ENCODE measurements at places on chromosomes 11 and 22. TPM values are rescaled to one million over a fixed set of nuclear protein-coding genes. Genes with fewer than 3 reads are reported as not detected.

GRCh38 chr11:108313444-108313843 is 90.6 kb downstream of the ATM start:
- DNase-seq: no peak

- DNase-seq: no peak
Observed at GRCh38 chr11:64186492-64187165, 658 bp downstream of the STIP1 start.

GRCh38 chr22:46857142-46857884 is 94.9 kb downstream of the TBC1D22A start:
- DNase-seq: no peak

DNA sequence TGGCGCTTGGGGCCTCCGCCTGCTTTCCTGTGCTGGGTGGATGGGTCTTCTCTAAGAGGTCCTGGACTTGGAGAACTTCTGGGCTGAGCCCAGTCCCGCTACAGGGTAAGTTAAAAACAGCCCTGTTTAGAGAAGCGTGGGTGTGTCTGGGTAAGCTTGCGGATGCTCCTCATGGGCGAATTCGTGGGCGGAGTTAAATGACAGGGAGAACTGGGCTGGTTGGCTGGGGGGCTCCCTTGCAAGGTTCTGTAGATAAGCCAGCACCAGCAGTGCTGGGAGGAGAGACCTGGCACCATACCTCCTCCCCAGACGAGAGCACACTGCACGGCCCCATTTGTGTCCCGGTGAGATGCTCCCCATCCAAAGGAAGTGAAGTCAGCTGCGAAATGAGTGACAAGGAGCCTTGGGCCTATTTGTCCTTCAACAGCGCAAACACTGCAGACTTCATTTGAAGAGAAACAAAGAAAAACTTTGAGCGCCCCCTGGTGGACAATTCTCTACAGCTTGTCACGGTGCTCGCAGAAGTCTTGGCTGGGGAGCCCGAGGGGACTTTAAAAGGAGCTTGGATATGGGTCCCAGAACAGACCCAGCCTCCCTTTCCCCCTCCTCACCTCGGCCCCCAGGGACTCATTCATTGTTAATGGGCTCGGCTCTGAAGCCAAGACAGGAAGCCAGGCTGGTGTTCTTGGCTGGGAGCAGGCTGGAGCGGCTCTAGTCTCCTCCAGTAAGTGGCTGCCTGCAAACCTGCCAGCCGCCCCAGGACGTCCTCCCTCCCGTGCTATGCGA is 39.5 kb downstream of the TP53I11 start:
- peak; percentile 91 for DNase-seq

- peak; percentile 30 for DNase-seq
Observed at GRCh38 chr22:20155330-20156041, 4.6 kb upstream of the CCDC188 start.

- DNase-seq: no peak
Observed at GRCh38 chr11:20042811-20043341, 117.4 kb downstream of the DBX1 start.

- peak; percentile 4 for DNase-seq
Observed at GRCh38 chr11:20563866-20564265, 35.5 kb upstream of the SLC6A5 start.

- DNase-seq: no peak
Observed at GRCh38 chr11:95575517-95575916, 214.1 kb downstream of the FAM76B start.

GRCh38 chr11:96228473-96228891 is 114.5 kb downstream of the MAML2 start:
- DNase-seq: peak; percentile 58

- DNase-seq: peak; percentile 14
Observed at GRCh38 chr11:96393753-96394348, 4.0 kb downstream of the JRKL start.

- no peak for DNase-seq
Observed at GRCh38 chr22:49352361-49353169, 475.1 kb downstream of the BRD1 start.

GRCh38 chr22:42434748-42435425 is 2.7 kb upstream of the NFAM1 start:
- DNase-seq: no peak

GRCh38 chr22:26234296-26234695 is 65.0 kb downstream of the SEZ6L start:
- peak; percentile 32 for DNase-seq

GRCh38 chr11:94948070-94948617 is 25.2 kb downstream of the CWC15 start:
- DNase-seq: no peak

GRCh38 chr11:82080160-82080559 is 653.5 kb downstream of the FAM181B start:
- DNase-seq: no peak

GRCh38 chr22:38172832-38173640 is 8.6 kb downstream of the PLA2G6 start:
- DNase-seq: no peak

DNA sequence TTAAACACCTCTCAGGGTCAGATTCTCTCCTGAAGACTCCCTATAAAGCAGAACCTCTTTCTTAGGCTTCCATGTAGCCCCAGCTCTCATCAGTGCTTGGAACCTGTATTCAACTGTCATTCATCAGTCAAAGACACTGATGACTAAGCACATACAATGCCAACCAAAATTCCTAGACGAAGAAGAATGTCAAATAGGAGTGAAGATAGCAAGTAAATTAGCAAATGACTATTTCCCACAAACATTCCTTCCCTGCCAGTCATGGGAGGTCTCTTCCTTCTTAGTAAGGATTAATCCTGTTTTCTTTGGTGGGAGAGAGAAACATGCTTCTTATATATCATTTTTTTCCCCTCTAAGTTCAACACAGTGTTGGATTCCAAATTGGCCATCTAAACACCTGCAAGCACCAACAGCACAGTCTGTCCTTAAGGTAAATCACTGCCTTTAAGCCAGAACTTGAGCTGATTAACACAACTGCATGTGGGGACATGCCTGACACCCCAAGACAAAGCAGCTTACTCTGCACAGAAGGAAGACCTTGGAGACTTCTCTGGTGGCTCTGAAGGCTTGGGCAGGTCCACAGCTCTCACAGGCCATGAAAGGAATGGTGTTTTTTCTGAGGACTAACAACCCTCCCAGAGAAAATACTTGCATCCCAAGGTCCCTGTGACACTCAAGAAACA is 47.5 kb upstream of the ME3 start:
- DNase-seq: no peak

GRCh38 chr22:36493690-36494110 is 12.3 kb upstream of the TXN2 start:
- no peak for DNase-seq

DNA sequence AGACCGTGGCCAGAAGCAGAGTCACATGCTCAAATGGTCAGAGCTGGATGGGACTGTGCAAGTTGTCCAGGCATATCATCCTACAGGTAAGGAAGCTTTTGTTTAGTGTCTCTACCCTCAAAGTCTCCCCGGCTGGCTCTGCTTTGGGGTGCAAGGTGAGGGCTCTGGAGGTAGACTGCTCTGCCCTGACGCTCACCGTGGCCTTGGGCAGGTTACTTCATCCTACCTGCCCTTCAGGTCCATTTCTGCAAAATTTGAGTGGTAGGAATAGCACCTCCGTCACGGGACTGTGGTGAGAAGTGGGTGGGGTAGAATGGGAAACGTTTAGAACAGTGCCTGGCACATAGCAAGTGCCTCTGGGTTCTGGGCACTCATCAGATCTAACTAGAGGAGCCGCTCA is 42.2 kb downstream of the NAT10 start:
- DNase-seq: no peak

DNA sequence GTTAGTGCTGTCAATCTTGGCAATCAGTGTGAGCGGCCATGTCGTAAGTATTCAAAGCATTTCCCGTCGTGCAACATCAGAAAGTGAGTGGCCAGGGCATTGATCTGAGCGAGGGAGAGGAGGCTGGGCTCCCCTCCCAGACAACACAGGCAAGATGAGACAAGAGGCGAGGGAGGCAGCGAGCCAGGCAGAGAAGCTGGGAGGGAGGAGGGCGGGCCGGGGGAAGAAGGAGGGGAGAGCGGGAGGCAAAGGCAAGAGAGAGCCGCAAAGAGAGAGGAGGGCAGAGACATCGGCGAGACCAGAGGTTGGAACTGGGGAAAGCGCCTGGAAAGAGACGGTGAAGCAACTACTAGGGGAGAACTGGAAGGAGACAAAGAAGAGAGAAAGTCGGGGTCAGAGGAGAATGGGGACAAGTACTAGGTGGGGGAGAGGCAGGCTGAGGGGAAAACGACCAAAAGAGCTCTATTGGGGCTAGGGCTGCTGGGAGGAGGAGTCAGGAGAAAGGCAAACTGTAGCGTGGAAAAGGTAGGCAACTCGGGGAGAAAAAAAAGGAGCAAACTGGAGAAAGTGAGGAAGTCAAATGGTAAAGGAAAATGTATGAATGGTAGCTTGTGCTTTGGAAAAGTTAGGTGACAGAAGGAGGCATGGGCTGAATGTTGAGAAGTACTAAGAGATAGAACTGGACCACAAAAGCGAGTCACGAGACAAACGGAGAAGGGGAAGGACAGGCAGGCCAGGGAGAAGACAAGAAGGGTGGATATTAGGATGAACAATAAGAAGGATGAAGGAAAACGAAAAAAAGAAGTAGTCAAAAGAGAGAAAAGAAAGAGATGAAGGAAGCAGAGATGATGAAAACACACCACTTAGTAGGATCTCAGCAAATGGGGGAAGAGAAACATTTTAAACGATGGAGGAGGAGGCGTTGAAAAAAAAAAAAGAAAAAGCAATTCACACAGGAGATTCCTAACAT is 130.5 kb upstream of the C11orf58 start:
- DNase-seq: peak; percentile 84

The APLNR gene
- 79.1 TPM for polyA plus RNA-seq

The MPEG1 gene
- polyA plus RNA-seq: 16.7 TPM

The HBG1 gene
- 6.4 TPM for polyA plus RNA-seq

The CTR9 gene
- 32.1 TPM for polyA plus RNA-seq

The C11orf71 gene
- 11.6 TPM for polyA plus RNA-seq

The LYVE1 gene
- polyA plus RNA-seq: 85.3 TPM

The CCDC34 gene
- 18.3 TPM for polyA plus RNA-seq

The POU2AF3 gene
- polyA plus RNA-seq: 6.4 TPM

The MOGAT2 gene
- not detected for polyA plus RNA-seq

The OR5B21 gene
- not detected for polyA plus RNA-seq

The PGAP2 gene
- 29.9 TPM for polyA plus RNA-seq

The SLN gene
- polyA plus RNA-seq: 2,192 TPM

The LARGE2 gene
- polyA plus RNA-seq: 3.4 TPM
